ENCODE measurements at places on chromosomes 2 and 18. TPM values are rescaled to one million over a fixed set of nuclear protein-coding genes. Genes with fewer than 3 reads are reported as not detected.

MROH2A gene
- not detected for total RNA-seq

DNA sequence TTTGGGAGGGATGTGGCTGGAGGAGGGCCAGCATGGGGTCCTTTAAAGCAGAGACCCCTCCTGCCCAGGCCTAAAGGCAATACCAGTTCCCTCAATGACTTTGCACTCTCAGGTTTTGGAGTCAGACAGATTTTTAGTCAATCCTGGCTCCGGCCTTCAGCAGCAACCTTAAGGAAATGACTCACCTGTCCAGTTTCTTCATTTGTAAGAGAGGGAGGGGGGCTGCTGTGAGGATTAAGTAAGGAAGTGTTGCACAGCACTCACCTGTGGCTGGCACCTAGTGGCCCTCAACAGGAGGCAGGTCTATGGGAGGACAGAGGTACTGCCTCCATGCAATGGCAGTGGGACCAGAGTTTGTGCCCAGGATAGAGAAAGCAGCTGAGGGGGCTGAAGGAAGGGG, 13.7 kb downstream of the CNGA3 start:
- no peak for DNase-seq

DNA sequence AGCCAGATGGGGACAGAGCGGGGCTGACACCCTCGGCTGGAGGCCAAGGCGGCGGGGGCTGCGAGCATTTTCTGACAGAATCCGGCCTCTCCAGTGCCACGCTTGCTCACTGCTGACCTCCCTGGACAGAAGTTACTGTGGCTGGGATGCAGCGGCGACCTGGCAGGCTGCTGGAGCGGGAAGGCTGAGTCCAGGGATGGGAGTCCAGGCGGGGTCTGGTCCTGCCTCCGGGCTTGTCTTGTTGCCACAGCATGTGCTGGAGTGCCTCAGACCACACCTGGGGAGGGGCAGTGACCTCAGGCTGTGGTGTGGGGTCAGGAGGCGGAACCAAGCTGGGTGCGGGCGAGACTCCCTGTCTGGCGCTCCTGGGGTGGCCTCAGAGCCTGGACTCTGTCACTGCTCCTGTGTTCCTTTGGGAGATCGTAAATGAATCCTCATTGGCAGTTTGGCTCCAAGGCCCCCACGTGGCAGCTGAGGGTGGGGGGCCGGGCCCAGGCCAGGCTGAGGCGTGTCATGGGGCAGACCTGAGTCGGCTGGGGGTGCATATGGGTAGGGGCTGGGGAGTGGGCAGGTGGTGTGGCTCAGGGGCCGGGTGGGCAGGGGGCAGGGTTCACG, 5.5 kb downstream of the BOK start:
- DNase-seq: peak; percentile 90

GRCh38 chr2:53631313-53632125, 136.1 kb upstream of the CHAC2 start:
- no peak for DNase-seq

NEU4 gene
- total RNA-seq: 1.3 TPM

DNA sequence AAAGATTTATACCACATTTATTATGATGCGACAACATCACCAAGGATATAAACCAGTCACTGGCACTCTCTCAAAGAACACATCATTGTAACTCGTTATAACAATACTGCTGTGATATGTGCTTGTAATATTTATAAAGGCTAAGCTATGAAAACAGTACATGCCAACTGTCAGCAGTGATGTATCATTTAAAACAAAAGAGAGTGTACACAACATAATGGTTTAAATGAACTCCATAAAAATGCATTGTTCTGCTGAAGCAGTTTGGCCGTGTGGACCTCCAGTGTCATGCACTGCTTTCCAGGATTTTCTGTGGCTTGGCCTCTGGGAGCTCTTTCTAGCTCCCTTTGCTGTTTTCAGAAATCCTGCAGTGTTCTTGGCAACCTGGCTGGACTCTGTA, 215.6 kb downstream of the MTX2 start:
- DNase-seq: no peak

DNA sequence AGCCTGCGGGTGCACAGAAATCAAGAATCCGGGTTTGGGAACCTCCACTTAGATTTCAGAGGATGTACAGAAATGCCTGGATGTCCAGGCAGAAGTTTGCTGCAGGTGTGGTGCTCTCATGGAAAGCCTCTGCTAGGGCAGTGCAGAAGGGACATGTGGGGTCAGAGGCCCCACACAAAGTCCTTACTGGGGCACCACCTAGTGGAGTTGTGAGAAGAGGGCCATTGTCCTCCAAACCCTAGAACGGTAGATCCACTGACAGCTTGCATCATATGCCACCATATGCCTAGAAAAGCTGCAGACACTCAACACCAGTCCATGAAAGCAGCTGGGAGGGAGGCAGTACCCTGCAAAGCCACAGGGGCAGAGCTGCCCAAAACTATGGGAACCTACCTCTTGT, 833.0 kb downstream of the TMEM182 start:
- no peak for DNase-seq

DNA sequence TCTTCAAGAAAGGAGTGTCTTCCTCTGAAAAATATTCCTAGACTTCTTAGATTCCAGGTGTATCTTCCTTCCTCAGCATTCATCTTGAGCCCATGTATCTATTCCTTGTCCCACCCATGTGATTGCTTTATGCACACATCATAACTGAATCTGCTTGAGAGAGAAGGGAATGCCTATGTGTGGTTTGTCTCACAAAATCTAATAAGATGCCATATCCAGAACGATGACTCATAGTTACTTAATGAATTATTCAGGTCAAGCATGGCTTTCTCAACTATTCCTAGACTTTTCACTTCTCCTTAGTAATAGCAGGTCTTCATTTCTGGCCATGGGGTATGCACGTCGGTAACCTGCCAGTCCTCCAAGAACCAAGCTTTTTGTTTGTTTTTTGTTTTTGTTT, 121.8 kb downstream of the SETBP1 start:
- no peak for DNase-seq

UPP2 gene
- 0.60 TPM for total RNA-seq

- no peak for DNase-seq
Observed at GRCh38 chr18:59382383-59382782, 23.3 kb upstream of the LMAN1 start.

RAB27B gene
- total RNA-seq: 0.28 TPM

DNA sequence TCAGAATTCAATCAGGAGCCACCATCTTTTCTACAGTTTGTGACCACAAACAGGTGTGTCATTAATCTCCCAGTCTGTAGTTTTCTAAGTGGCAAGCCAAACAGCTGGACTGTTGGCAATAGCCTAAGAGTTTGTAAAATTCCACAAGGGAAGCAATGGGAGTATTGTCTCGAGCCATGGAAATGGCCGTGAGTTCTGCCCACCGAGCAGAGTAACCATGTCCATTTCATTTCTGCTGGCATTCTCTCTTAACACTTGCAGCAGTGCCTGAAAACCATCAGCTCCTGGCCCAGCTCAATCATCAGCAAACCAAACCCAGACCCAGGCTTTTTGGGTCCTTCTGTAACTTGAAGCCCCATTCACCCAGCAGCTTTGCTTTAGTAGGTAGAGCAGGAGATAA, 387.8 kb upstream of the CDH7 start:
- no peak for DNase-seq
